ENCODE measurements at places on chromosomes 2 and 18.

DNA sequence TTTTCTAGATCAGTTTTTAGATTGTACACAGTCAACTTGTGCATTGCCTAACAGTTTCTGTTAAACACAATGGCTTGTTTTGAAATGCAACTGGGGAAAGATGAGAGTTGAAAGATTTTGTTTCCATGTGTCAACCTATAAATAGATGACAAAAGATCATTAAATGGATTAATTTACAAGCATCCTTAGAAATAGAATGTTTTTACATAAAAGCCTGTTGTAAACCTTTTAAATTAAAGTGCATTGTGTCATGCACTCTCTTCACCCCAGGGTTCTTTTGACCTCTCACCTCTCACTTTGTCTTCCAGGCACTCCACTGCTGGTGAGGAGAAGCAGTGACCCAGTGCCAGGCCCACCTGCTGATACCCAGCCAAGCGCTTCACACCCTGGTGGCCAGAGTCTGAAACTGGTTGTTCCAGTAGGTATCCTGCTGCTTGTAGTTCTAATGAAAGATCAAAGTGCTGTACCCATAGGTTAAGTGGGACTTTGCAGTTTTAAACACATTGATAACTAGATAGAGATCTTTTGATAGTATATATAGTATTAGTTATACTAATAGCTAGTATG lies 502.1 kb downstream of the PARD3B start:
- no peak for DNase-seq

GRCh38 chr18:59514203-59514602 lies 155.1 kb upstream of the LMAN1 start:
- DNase-seq = no peak

DNA sequence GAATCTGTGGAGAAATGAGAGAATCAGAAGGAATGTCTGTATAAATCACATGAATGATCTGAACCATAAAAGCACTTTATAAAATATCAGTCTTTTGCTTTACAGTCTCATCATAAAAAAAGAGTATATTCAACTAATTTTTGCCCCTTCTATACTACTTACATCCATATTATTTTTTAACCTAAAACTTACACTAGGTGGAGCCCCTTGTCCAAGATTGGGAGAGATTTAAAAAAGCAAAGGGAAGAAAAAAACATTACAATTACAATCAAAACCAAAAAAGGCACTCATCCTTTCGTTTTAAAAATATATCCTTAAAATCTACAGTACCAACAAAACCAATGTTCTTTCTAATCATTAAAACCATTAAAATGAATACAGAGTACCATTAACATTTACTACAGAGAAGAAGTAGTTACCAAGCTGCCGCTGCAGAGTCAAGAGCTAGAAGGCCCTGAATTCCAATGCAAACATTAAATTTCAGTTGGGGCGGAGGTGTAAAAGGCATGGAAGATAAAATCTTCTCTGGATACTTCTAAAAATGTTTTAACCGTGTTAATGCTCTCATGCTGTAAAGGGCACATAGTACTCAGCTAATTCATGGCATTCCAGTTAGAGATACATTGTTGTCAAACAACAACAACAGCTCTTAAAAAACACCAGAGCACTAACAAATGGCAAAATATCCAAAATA lies 56.7 kb upstream of the EPB41L3 start:
- DNase-seq = no peak

DNA sequence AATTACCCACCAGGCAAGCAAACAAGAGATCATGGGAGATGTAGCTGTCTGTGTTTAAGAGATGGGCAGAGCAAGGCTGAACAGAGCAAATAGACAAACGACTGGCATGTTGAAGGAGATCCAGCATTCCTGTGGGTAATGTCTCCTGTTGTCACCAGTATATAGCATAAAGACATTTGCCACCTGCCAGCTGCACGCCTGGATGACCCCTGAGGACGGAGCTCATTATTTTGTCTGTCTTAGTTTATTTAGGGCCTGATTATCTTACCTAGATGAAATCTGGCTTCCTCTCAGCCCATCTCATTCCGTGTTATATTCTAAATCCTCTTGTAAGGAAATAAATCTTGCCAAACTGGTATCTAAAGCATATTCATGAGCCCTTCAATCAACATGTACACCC lies 510.3 kb upstream of the LINC00305 start:
- no peak for DNase-seq

DNA sequence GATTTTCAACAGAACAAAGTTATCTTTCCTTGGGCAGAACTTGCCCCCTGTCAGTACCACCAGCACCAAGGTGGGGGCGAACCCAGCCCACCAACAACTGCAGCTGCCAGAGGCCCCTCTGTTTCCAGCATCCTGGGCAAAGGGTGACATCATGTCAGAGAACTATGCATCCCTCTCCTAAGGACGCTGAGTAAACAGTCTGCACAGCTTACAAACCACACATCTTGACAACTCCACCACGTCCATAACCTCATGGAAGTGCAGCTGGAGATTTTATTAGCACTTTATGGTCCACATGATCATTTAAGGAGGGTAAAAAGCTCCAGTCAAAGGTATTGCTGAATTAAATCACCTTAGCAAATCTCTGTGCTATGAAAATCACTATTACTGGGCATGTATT lies 40.4 kb downstream of the PIEZO2 start:
- DNase-seq = no peak

All from activated CD4-positive, CD25-positive, alpha-beta regulatory T cell (primary cell).